T-helper 2 cell (primary cell): ENCODE measurements at places on chromosomes 2 and 18.

- no peak for DNase-seq
Measured at GRCh38 chr2:41496908-41497307, 550.9 kb upstream of the PKDCC start.

DNA sequence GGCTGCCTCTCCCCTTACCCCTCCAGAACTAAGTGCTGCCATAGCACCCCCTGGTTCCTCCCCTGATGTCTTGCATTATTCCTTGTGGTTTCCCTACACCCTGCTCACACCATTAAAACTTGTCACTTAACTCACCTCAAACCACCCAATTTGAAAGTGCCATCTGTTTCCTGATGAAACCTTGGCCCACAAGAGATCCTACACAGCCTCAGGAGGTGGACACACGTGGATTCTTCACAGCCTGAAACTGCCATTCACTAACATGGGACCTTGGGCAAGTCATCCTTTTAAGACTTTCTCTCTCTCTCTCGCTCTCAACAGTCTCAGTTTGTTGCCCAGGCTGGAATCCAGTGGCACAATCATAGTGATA is 27.5 kb upstream of the FAM124B start:
- DNase-seq: no peak

GRCh38 chr2:55779459-55780421 is 86.1 kb upstream of the PNPT1 start:
- DNase-seq: no peak

DNA sequence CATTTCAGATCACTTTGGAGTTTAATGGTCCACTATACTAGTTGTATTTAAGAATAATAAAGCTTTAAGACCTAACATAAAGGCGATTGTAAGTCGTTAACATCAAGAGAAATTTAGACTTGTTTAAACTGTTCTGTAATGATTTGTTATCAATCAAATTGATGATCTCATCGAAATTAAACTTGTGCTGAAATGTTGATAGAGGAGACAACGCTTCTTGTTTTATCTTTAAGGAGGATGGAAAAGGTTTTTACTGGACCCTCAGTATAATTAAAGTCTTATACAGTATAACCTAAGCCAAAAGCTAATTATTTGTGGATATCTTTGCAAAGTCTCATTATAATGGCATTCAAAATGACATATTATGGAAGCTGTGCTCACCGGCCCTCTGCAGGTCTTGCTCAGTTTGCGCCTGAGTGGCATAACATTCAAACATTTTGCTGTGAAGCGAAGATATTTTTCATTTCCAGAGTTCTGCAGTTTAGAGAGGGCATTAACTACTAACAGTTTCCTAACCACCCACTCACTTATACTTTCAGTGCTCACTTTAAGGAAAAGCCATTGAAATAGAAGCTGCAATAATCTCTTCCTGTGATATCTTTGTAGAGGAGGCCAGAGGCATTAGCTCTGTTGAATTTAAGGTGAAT is 1.4 kb upstream of the SERTAD2 start:
- DNase-seq: no peak

DNA sequence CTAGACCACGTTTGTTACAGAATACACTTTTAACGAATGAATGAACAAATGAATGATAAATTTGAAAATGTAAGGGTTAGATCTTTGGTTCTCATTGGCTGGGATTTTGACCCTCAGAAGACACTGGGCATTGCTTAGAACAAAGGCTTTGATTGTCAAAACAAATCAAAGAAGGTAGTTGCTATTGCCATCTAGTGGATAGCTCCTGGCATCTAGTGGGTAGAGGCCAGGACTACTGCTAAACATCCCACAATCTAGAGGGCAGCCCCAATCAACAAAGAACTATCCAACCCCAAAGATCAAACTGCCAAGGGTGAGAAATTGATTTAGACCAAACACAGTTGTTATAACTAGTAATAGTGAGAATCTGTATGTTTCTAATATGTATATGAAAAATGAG is 552.3 kb downstream of the KCNJ3 start:
- no peak for DNase-seq

DNA sequence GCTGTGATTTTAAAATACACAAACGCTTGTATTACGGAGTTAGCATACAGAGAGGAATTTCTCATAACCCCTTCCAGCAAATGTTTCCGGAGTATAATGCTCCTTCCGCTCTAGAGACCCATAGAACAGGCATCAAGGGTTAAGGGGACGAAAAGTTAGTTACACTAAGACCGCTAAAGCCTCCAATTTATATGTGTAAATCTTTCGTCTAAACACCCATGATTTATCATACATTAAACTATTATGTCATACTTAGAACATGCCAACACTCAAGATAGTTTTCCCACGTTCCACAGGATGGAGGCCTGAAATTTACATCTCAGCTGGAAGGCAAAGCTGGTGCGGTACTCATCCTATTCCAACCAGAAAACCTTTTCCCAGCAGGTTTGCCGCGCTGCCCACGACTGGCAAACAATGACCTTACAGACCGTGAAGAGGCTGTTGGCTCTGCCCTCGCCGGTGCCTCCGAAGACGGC is 650 bp downstream of the ORMDL1 start:
- DNase-seq: peak; percentile 61

GRCh38 chr2:240888130-240888889 is 7.6 kb downstream of the MAB21L4 start:
- DNase-seq: no peak

GRCh38 chr2:54099370-54099769 is 16.0 kb upstream of the ACYP2 start:
- DNase-seq: no peak

- no peak for DNase-seq
Measured at GRCh38 chr2:46816151-46816845, 99.3 kb downstream of the MCFD2 start.

- no peak for DNase-seq
Measured at GRCh38 chr2:139514951-139515350, 734.8 kb upstream of the NXPH2 start.

DNA sequence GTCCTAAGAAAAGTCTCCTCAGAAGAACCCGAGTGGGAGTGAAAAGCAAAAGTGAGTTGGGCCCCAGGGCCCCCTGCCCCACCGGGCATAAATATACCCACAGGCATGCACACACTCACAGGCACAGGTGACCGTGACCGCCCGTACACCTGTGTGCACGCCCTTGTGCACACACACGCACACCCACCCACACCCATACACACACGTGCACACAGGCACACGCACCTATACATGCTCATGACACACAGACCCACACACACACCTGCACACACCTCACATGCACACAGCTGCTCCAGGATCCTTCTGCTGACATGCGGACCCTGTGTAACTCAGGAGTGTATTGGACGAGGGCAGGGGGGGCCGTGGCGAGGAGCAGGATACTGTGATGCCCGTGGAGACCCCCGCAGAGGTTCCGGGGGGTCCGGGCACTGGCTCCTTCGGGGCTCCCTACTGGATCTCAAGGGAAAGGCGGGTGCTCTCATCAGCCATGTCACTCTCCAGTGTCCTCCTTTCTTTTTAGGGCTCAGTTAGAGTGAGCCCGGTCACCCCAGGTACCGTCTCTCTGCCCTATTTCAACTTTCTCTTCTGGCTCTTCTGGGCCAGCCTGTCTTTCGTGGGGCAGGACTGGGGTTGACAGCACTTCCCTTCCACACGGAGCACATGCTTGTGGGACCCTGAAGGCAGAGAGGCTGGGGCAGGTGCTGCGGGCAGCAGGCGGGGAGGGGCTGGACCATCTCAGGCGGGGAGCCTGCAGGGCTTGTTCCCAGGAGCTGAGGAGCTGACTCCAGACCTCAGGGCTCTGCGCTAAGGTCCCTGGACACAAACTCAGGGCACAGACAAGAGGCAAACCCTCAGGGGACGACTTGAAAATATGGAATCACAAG is 48.5 kb downstream of the TPO start:
- no peak for DNase-seq

DNA sequence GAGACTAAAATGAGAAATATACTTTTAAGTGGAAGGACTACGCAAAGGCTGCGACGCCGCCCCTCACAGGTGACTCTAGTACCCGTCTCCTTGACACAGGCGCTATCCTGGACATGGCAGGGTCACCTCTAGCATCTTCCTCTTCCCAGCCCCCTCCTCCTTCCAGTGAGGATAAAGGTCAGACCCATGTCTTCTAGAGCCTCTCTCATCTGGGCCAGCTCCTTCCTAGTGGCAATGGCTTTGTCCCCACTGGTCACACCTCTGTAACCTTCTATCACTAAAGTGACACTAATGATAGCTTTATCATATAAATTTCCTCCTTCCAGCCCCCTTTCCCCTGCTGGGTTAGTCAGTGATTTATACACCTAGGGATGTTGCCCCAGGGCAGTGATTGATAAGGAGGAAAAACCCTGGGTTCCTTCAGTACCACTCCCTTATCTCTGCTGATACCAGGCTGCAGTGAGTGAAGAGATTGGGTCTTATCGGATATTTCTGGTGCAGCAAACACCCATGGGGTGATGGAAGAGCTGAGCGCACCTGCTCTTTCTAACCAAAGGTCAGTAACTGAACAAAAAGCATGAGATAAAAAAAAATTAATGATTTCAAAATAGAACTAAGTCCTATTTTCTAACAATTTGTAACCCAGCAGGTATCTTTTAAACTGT is 62.0 kb upstream of the FZD5 start:
- no peak for DNase-seq

- DNase-seq: no peak
Measured at GRCh38 chr2:181643151-181643550, 13.8 kb downstream of the CERKL start.

GRCh38 chr18:45175511-45175910 is 439.8 kb upstream of the SLC14A2 start:
- DNase-seq: no peak

GRCh38 chr2:11853197-11853588 is 106.8 kb downstream of the LPIN1 start:
- no peak for DNase-seq

DNA sequence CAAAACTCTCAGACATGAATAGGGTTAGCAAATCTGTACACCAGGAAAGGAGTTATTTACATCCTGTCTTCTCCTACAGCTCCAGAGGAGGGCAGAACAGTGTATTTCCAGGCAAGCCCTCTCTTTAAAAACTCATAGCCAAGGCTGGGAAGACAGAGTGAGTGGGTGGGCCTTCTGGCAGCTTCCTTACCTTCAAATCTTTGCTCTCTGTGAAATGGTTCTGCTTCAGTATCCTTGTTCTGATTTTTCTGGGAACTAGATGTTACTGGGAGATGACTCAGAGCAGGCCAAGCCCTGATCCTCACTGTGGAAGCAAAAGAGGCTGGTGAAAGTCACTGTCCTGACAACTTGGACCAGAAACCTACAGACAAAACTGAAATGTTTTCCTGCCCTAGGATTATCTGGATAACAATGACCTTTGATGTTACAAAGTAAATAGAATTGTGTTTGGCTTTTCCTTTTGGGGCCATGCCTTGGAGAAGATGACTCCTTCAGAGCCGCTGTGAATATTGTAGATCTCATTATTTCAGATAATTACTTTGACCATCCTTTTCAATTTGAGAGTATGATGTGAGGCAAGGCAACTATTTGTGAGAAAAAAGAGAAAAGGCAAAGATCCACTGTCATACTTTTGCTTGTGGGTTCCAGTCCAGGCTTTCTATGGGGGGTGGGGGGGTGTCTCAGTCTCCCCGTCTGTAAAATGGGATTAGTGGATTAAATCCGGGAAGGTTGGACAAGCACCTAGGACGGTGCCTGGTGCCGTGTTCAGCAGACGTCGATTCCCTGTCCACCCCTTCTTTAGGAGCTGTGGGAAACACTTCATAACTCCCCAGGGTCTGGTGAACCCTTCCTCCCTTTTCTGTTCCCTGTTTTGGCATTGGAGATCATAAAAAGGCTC is 644 bp upstream of the QPCT start:
- no peak for DNase-seq

GRCh38 chr2:124666976-124667375 is 641.9 kb downstream of the CNTNAP5 start:
- no peak for DNase-seq
